ENCODE measurements at places on chromosomes 3 and 15. TPM values are rescaled to one million over a fixed set of nuclear protein-coding genes. Genes with fewer than 3 reads are reported as not detected.

The ELL3 gene
- total RNA-seq = 4.3 TPM

The SERPINI2 gene
- not detected for total RNA-seq

The RBPMS2 gene
- total RNA-seq = 4.5 TPM

The POLQ gene
- total RNA-seq = 0.55 TPM

The MOBP gene
- total RNA-seq = not detected

The STRC gene
- total RNA-seq = not detected

The HIGD2B gene
- not detected for total RNA-seq

The VPS13C gene
- 87.1 TPM for total RNA-seq

GRCh38 chr3:47854267-47854666 is 51.3 kb downstream of the DHX30 start:
- no peak for DNase-seq

GRCh38 chr3:159439346-159439745 is 549.3 kb upstream of the IL12A start:
- DNase-seq = no peak

- DNase-seq = no peak
Observed at GRCh38 chr3:167777356-167777755, 41.8 kb downstream of the SERPINI1 start.

- no peak for DNase-seq
Observed at GRCh38 chr3:53171827-53172505, 11.0 kb downstream of the PRKCD start.

GRCh38 chr3:113243846-113244245 is 32.5 kb downstream of the BOC start:
- DNase-seq = no peak

- DNase-seq = peak; percentile 64
Observed at GRCh38 chr15:60932051-60932915, 296.8 kb downstream of the RORA start.

- DNase-seq = no peak
Observed at GRCh38 chr15:47888385-47889100, 171.2 kb downstream of the SEMA6D start.

DNA sequence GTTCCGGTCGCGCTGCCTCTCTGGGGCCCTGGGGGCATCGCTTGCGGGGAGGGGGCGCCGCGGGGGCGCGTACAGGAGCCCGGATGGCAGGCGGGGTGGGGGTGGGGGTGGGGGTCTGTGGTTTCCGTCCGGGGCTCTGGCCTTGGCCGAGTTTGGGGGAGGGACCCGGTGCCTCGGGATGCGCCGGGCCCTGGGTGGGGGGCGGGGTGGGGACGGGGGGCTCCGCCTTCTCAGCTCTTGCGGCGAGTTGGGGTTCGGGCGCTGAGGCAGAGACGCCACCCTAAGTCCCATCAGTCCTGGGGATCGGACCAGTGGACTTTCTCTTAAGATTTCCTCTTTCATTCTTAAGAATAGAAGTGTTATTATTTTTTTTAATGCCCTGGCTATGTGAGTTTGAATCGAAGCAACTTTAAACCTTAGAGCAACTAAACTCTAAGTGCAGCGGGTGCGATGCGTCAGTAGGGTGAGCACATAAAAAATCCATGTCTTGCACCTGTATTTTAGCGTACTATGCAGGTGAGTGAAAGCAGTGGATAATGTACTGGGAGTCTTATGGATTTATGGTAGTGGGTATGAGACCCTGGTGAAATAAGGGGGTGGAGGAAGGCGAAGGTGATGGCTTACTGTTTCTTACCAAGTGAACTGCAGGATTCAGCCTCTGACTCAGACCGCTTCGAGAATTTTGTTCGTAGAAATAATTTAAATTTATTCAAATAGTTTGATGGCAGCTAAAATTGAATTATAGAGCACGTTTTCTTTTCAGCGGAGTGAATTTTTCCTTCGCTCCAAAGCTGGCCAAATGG is 762 bp downstream of the CTNNB1 start:
- DNase-seq = peak; percentile 73

- no peak for DNase-seq
Observed at GRCh38 chr15:34239151-34239808, 14.5 kb downstream of the EMC4 start.

- no peak for DNase-seq
Observed at GRCh38 chr3:30685267-30685667, 78.9 kb downstream of the TGFBR2 start.

GRCh38 chr15:73617913-73618312 is 15.3 kb downstream of the NPTN start:
- no peak for DNase-seq

GRCh38 chr3:97871186-97871585 is 49.4 kb downstream of the CRYBG3 start:
- no peak for DNase-seq

- no peak for DNase-seq
Observed at GRCh38 chr3:15453991-15454625, 26.7 kb downstream of the EAF1 start.

- no peak for DNase-seq
Observed at GRCh38 chr15:80604583-80605575, 90.2 kb upstream of the ABHD17C start.

DNA sequence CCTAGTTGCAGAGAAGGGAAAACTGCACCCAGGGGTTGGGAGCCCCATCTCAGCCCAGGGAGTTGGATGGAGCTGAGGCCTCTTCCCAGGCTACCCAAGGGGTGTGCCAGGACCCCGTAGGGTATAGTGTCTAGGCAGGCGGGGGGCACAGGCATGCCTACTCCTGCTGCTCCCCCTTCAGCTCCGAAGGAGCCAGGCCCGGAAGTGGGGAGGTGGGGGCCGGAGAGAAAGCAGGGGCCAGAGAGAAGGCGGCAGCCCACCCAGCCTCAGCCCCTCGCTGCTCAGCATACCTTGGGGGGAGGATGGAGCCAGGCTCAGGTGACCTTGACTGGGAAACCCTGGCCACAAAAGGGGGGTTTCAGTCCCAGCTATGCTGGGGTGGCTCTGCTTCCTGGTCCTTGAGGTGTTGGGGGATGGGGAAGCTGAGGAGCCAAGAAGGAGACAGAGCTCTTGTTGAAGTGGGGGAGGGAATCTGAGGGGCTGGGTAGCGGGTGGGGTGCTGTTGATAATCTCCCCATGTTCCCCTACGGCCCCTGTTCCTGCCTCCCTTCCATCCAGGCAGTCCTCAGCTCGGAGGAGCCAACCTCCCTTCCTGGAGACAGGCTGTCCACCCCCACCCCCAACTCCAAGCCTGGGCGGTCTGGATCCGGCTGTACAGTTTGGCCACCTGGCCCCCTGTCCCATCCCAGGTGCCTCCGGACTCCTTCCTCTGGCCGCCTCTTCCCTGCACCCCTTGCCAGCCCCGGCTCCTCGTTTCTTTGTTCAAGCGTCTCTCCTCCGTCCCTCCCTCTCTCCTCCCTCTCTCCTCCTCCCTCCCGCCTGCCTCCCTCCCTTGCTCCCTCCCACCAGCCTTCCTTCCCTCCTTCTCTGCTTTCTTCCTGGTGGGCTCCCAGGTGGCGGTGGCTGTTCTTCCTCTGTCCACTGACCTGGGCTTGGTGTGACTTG is 1.7 kb downstream of the SEMA3F start:
- no peak for DNase-seq

- no peak for DNase-seq
Observed at GRCh38 chr3:58026598-58026997, 18.4 kb downstream of the FLNB start.
